Activated naive CD4-positive, alpha-beta T cell treated with anti-CD3 and anti-CD28 coated beads, Interleukin-2, amount 10 ng/mL, durations not matched to agents 7 days and 5 days (primary cell): ENCODE measurements at places on chromosomes 5 and 9.

DNA sequence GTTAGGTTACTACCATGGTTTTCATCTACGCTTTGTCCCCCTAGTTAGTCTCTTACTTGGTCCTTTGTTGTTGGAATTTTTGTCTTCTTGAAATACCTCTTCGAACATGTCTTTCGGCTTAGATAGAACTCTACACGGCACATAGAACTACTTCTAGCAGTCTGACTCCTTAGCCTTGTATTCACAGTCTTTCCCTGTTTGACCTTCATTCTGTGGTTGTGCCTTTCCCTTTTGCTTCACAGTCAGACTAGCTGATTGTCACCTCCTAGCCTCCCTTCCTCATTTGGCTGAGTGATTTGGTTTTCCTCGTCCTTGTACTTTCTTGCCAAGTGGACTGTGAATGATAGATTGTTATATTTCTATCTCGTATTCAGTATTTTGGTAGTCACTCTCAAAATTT lies 10.7 kb downstream of the SMAD5 start:
- DNase-seq, result no peak

GRCh38 chr9:114250235-114250568 lies 72.7 kb upstream of the ORM1 start:
- DNase-seq, result no peak

GRCh38 chr5:15577132-15577531 lies 77.2 kb downstream of the FBXL7 start:
- DNase-seq, result no peak

DNA sequence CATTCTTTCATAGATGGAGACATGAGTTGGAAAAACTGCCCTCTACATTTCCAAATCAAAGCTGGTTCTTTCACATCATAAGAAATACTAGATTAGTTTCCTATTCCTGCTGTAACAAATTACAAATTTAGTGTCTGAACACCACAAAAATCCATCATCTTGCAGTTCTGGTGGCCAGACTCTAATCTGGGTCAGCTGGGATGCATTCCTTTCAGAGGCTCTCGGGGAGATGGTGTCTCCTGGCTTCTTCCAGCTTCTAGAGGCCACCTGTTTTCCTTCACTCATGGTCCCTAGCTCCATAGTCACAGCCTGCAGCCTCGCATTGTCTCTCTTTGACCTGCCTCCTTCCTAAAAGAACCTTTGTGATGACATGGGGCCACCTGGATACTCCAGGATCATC lies 65.2 kb downstream of the RETREG1 start:
- DNase-seq, result no peak

GRCh38 chr5:86971034-86971571 lies 296.6 kb upstream of the RASA1 start:
- no peak for DNase-seq

GRCh38 chr5:6760686-6761085 lies 47.5 kb downstream of the TENT4A start:
- no peak for DNase-seq

DNA sequence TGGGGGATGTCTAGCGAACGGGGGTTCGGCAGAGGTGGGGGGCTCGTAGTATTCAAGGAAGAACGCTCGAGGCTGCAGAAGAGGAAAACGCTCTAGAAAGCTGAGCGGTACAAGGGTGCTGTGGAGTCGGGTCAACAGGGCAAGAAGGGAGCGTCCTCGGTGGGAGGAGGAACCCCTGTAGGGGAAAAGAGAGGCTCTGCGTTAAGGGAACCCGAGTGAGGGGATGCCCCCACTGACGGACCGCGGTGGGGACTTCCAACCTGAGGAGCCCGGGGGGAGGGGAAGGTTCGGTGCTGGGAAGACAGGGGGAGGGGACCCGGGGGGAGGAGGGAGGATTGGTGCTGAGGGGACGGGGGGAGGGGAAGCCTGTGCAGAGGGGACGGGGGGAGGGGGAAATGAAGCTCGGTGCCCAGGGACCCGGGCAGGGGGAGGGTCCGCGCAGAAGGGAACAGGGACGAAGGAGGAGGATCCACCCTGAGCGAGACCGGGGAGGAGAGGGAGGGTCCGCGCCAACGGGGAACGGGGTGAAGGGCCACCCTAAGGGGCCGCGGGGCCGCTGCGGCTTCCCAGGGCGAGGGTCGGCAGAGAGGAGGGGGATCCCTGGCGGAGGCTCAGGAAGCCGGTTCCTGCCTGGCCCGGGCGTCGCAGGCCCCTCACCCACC lies 621 bp downstream of the NR6A1 start:
- peak; percentile 43 for DNase-seq

DNA sequence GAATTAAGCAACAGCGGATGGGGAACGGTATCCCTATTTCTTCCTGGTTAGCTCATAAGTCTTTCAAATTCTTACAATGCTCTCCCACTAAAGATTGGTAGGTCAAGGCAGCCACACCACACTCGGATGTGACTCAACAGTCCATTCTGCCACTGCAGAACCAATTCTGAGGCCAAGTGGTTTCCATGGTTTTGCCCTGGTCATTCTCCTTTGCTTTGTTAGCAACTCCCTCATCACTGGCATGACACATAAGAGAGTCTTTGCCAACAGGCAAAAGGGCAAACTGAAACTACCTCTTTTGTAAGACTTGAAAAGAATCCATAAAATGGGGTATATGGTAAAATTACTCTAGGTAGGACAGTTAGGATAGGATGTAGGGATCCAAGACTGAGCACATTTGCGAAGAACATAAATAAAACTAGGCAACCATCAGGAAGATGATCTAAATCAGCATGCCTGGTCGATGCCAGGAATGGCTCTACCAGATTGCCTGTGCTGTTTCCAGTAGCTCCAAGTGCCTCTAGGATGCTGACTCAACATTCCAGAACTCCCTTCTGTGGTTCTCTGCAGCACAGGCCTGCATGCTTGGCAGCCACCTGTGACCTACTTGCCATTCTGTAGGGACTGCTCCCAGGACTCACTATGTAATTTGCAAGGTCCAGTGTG lies 105.4 kb downstream of the DCP2 start:
- no peak for DNase-seq
